ENCODE measurements at places on chromosomes 16 and 17.
A peak's percentile ranks its signal among the peaks of the same experiment; 100 is the strongest.

GRCh38 chr16:53123747-53124146 is 69.0 kb downstream of the CHD9 start:
- no peak for DNase-seq

GRCh38 chr16:54411544-54411943 is 125.0 kb upstream of the IRX3 start:
- no peak for DNase-seq

GRCh38 chr17:72349491-72349995 is 228.7 kb downstream of the SOX9 start:
- no peak for DNase-seq

GRCh38 chr16:68644715-68645493 is at the start of gene CDH3:
CDH3 (plus strand) TSS chr16:68645310; CDS start chr16:68645380, 70 bp downstream.
- no peak for DNase-seq

GRCh38 chr16:2187212-2187611 is 9.2 kb downstream of the CASKIN1 start:
- DNase-seq: no peak

- DNase-seq: peak; percentile 41
These were observed 407 bp downstream of the MCRIP1 start for GRCh38 chr17:81832608-81833159.

DNA sequence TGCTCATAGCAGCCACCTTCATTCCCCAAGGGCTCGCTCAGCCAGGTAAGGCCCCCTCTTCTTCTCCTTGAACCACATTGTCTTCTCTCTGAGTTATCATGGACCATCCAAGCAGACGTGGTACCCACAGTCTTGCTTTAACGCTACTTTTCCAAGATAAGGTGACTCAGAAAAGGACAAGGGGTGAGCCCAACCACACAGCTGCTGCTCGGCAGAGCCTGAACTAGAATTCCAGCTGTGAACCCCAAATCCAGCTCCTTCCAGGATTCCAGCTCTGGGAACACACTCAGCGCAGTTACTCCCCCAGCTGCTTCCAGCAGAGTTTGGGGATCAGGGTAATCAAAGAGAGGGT is 272 bp downstream of the CCL2 start:
- no peak for DNase-seq

GRCh38 chr17:39237586-39237985 is 11.8 kb upstream of the STAC2 start:
- DNase-seq: no peak

DNA sequence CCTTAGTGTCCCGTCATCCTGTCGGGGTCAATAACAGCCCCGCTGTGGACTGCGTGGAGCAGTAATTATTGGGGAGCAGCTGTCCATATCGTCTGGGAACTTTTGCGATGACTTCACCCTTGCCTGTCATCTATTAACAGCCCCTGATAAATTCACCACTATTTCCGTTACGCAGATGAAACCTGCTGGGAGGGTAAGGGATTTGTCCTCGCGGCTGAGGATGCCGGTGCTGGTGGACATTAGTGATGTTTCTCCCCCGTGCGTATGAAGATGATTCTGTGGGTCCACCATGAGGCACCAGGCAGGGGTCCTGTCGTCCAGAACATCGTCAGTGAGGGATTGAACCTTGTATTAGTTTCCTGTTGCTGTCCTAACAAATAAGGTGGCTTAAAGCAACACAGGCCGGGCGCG is 1.0 kb downstream of the FLYWCH2 start:
- DNase-seq: no peak

DNA sequence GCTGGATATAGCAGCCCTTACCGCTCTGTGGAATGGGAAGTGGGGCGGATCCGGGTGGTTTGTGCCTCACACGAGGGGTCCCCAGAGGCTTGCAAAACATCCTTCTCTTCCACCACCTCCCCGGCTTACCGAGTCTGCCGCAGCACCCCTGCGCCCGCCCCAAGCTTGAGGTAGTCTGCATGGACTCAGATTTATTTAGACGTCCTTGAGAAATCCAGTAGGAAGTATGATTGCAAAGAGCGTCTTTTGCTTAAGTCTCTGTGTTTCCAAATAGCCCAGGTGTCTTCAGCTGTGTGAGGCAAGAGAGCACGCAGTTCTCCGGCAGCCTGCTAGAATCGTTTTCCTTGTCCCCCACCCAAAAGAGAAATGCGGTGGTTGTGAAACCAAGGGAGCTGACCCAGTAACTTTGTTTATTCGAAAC is 2.4 kb downstream of the KIAA0513 start:
- DNase-seq: no peak

Measured in activated T-helper 9 cell treated with anti-CD3 and anti-CD28 coated beads, Interleukin-2, amount 50 U/mL, for 16 hours (primary cell).